HCT116 (cell line): ENCODE measurements at places on chromosomes 1 and 21. TPM values are rescaled to one million over a fixed set of nuclear protein-coding genes. Genes with fewer than 3 reads are reported as not detected.

Gene BMP8B
- total RNA-seq: 9.5 TPM

GRCh38 chr1:20931930-20932436, 144.9 kb upstream of the HP1BP3 start:
- DNase-seq: no peak

DNA sequence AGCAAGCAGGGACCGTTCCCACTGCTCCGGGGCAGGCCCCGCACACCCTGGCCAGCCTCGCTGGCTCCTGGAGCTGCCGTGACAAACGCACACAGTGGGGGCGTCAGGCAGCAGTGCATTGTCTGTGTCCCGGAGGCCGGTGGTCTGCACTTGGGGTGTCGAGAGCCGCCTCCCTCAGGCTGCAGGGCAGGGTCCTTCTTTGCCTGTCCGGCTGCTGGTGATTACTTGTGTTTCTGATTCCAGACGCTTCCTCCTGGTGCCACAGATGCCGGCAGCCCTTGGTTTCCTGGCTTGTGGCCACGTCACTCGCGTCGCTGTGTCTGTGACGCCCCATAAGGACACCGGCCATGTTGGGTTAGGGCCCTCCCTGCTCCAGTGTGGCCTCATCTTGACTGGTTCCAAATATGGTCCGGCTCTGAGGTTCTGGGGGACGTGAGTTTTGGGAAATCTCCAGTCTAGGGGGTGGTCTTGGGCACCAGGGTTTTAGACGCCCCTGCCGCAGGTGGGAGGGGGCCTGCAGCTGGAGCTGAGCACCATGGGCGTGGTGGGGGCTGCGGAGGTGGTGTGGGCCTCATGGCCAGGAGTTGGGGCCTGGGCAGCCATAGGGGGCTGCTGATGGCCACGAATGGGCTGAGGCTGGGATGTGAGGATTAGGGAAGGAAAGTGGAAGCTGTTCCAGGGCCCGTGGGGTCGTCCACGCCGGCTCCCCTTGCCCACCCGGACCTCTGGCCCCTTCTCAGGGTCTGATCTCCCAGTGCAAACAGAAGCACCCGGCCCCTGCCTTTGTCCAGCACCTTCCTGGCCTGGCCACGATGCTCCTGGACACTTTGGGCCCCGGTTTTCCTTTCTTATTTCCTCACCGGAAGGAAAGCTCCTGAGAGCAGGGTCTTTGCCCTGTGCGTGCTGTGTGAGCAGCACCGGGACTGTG, 41.0 kb downstream of the SLX9 start:
- no peak for DNase-seq

Gene GNG4
- total RNA-seq: 10.6 TPM

Gene ATP5PF
- 132 TPM for total RNA-seq
